T-helper 1 cell treated with Interleukin-12 subunit alpha and Interleukin-12 subunit beta and Interleukin-4 antibody, amounts not matched to agents 30 ng/mL and 1 ng/mL, for 36 hours (primary cell): ENCODE measurements at places on chromosomes 2 and 18. TPM values are rescaled to one million over a fixed set of nuclear protein-coding genes. Genes with fewer than 3 reads are reported as not detected.

The TCF4 gene
- 3.4 and 3.9 TPM in 2 replicates for total RNA-seq

The TWIST2 gene
- total RNA-seq, result not detected in 2 replicates

The MAL gene
- 791 and 797 TPM in 2 replicates for total RNA-seq

The RFTN2 gene
- total RNA-seq, result not detected in 2 replicates

The OTOF gene
- 13.9 and 14.4 TPM in 2 replicates for total RNA-seq

The NXPH2 gene
- not detected in 2 replicates for total RNA-seq

The CRYGD gene
- total RNA-seq, result not detected in 2 replicates

The C2orf78 gene
- not detected in 2 replicates for total RNA-seq

The CD28 gene
- total RNA-seq, result 124 and 128 TPM in 2 replicates

The PGAP1 gene
- 44.9 and 52.1 TPM in 2 replicates for total RNA-seq
